ENCODE measurements at places on chromosomes 4 and X.

GRCh38 chr4:46908148-46908547 lies 897 bp downstream of the COX7B2 start:
- no peak for DNase-seq

DNA sequence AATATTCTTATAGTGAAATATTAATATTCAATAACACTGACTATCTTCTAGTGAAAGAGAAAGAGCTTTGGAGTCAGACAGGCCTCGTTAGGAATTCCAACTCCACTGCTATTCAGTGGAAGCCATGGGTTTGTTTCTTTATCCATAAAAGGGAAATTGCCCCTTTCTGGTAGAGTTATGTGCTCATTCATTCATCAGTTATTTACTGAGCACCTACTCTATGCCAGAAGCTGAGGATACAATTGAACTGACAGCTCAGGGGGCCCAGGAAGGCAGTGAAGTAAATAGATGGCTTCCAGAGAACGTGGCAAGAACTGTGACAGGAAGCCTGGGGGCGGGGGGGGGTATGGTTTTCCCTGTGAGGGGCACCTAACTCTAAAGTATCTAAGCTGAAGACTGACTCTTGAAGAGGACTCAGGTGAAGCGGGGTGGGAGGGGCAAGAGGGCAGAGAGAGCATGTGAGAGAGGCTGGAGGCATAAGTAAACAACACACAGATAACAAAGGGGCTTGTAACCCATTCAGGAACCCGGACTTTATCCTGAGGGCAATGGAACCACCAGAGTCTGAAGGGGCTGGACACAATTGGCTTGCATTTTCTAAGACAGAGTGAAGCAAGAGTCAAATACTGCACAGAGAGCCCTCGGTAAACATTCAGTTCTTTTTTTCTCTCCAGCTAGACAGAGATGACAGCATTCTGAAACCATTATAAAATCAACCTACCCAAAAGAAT lies 20.3 kb downstream of the ANXA5 start:
- DNase-seq: no peak

GRCh38 chr4:179441596-179441995 lies 1999.4 kb upstream of the AGA start:
- no peak for DNase-seq

DNA sequence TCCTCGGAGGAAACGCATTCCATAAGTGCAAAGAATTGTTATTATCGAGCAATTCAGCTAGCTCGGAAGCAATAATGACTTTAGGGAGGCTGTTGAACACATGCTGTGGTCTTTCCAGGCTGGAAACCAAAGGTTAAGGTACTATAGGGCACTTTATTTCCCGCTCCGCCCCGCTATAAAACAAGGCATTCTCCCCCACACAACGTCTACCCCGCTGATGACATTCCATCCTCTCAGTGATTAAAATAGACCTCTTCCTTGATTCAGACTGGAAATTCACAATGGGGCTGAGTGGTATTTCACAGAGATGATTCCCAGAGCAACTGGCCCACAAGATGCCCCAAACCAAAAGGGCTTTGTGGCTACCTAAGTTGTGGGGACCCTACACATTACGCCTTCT lies 196.4 kb downstream of the STIM2 start:
- no peak for DNase-seq

DNA sequence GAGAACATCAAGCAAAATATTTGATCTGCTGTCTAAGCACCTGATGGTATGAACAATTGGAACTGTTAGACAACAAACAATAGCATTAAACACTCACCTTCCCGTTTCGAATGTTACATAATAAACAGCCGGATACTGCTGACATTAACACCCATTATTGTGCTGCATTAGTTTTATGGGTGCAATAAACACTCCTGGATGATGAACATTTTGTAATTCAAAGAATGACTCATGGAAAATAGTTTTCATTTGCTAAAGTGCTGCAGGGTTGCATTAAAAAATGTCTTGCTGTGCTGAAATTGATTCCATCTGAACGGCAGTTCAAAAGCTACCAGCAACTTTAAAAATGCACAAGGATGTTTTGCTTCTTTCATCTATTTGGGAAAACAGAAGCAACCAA lies 100.8 kb upstream of the SORBS2 start:
- no peak for DNase-seq

GRCh38 chrX:40298572-40299479 lies 201.1 kb upstream of the BCOR start:
- no peak for DNase-seq

GRCh38 chr4:184598753-184599491 lies 50.3 kb downstream of the CASP3 start:
- DNase-seq: no peak

GRCh38 chr4:129335818-129336217 lies 239.9 kb downstream of the C4orf33 start:
- DNase-seq: no peak

- DNase-seq: no peak
Measured at GRCh38 chr4:136392576-136392975, 1139.7 kb downstream of the PCDH18 start.

DNA sequence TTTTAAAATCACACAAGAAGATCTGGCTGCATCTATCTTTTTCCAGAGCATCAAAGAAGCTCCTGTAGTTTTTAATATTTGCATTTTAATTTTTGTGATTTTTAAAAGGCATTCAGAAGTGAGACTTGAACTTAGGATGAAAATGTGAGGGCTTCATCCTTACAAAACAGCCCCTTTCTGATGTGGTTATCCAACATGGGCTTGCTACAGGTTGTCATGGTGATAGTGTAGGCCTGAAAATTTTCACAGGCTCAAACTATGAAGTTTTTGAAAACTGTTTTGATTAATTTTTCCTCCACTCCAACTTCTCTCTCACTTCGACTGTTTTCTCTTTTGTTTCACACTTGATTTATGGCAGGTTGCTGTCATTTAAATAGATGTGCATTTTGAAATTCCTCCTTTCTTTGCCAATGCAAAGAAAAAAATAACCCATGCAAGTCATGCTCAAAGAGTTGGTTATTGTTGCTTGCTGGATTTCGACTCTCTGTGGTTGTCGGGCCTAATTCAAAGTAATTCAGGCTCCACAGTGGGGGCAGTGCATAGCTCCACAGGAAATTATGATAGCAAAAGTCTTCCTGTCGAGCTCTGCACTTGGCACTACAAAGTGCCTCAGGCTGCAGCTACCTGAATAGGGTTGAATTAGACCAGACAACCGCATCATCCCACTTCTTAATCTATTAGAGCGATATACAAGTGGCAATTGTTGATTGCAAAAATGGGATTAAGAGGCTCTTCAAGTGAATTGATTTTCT lies 201.0 kb upstream of the GPR101 start:
- DNase-seq: no peak

- DNase-seq: no peak
Measured at GRCh38 chrX:12210196-12210815, 72.0 kb downstream of the FRMPD4 start.

- DNase-seq: no peak
Measured at GRCh38 chr4:94412658-94413038, 39.1 kb upstream of the PDLIM5 start.

DNA sequence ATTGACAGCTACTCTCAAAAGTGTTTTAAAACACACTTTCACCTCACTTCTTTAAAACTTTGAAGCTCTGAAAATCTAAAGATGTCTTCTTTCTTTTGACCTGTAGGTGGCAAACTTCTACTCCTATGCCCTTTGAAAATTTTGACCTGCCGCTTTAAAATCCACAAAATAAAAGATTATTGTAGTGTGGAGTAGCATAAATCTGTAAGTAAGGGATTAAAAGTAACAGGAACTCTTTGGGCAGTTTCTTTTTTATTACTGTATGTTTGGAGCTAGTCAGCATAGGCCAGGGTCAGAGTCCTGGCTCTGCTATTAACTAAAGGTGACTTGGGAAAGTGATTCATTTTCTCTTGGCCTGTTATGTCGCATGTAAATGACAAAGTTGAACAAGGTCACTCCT lies 25.5 kb downstream of the BBS12 start:
- no peak for DNase-seq

GRCh38 chr4:87819281-87819919 lies 13.4 kb upstream of the MEPE start:
- DNase-seq: no peak

GRCh38 chr4:121187206-121187605 lies 23.1 kb upstream of the TNIP3 start:
- no peak for DNase-seq

DNA sequence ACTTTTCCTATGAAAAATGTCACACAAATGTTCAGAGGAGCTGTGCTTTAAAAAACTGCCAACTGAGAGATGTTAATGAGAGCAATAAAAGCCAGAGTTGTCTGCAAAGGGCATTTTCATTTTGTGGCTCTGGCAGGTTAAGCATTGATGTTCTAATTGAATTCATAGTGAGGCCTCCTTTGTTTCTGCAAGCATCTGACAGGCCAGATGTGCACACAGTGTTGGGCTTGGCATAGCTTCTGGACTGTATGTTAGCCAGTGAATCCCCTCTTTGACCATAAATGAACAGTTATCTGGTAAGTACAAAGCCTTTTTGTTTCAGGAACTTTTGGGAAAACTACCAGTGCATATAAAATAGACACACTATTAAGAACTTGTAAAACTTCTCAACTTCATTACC lies 81.9 kb downstream of the JADE3 start:
- DNase-seq: no peak
